ENCODE measurements at places on chromosomes 5 and 9.

- no peak for DNase-seq
These were observed 1194.6 kb upstream of the WWC1 start for GRCh38 chr5:167096816-167097215.

GRCh38 chr5:5298068-5298633 lies 124.3 kb upstream of the ICE1 start:
- peak; percentile 4 for DNase-seq

- no peak for DNase-seq
These were observed 85.2 kb downstream of the ANKRD33B start for GRCh38 chr5:10648806-10649665.

DNA sequence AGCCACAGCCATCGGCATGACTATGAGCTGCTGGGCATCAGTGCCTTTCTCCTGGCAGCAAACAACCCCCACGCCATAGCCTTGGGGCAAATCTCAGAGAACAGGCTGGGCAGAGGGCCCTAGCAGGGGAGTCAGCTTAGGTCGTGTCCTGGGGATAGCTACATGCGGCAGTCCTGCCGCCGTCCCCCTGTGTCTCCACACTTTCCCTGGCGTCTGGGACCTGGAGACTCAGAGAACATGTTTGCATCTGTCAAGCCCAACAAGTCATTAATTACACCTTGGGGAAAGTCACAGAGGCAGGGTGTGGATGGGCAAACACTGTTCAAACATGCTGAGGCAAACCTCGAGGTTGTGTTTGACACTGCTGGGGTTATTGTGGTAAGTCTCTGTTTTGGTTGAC lies 123.6 kb downstream of the C5orf15 start:
- peak; percentile 98 for DNase-seq

DNA sequence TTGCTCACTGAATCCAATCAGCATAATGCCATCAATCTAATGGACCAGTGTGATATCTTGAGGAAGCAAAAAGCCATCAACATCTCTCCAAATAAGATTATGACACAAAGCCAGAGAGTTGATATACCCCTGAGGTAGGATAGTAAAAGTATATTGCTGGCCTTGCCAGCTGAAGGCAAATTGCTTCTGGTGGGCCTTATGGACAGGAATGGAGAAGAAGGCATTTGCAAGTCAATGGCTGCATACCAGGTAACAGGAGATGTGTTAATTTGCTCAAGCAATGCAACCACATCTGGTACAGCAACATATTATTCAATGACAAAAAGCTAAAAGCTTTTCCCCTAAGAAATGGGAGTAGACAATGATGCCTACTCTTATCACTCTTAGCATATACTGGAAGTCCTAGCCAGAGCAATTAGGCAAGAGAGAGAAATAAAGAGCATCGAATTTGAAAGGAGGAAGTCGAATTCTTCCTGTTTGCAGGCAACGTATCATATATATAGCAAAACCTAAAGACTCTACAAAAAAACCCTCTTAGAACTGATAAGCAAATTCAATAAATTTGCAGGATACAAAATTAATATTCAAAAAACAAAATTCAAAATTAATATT lies 216.1 kb upstream of the RASA1 start:
- DNase-seq, result no peak

- DNase-seq, result no peak
These were observed 789 bp downstream of the DOK3 start for GRCh38 chr5:177508837-177509236.
